ENCODE measurements at places on chromosomes 5 and 9.

DNA sequence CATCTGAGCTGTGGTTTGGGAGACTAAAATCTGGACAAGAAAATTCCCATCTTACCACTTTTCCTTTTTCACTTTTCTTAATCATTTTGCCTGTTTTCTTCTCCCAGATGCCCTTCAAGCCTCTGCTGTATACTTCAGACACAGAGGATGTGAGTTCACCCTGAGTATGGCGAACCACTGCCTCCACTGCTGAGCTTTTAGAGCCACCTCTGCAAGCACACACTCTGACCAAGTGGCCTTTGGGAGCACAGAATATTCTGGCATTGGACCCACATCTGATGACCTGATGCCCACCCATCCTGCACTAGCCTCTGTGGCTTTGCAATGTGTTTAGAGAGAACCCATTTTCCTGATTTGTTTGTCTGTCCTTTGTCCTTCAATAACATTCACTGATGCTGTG is 32.5 kb downstream of the TERT start:
- no peak for DNase-seq

GRCh38 chr9:137371521-137371941 is 51.4 kb downstream of the EXD3 start:
- DNase-seq: no peak

- no peak for DNase-seq
These were observed 94.5 kb upstream of the SPATA31D4 start for GRCh38 chr9:81833563-81834345.

DNA sequence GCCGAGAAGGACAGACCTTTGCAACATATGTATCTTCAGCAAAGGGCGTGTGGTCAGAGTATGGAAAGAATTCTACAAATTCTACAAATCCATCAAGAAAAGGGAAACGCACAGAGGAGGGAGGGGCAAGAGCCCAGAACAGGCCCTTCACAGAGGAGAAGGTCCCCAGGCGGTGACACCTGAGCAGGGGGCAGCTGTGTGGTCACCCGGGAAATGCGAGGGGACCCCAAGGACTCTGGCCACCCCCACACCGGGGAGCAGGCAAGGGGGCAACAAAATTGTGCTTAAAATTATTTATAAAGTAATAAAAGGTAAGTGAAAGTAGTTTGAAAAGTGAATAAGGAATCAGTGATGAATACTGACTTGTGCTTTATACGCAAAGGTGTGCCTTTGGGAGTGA is 17.6 kb downstream of the NACC2 start:
- no peak for DNase-seq

DNA sequence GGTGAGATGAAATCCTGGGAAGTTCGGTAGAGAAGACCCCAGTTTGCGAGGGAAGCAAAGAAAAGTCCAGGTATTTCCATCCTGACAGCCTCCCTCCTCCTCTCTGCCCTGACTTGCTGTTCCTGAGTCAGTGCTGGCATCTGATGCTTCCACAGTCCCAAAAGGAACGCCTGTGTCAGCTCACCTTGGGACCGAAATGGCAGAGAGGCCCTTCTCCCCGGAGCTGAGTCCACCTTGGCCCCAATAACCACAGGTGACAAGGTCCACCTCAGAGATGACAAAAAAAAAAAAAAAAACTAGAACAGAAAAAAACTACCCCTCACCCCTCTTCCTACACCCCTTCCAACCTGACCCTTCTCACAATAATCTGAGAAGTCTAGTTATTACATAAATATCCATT is 31.6 kb downstream of the SLC6A7 start:
- DNase-seq: no peak

Measured in SW480 (cell line).